ENCODE measurements at places on chromosomes 7 and 10.
A peak's percentile ranks its signal among the peaks of the same experiment; 100 is the strongest.

DNA sequence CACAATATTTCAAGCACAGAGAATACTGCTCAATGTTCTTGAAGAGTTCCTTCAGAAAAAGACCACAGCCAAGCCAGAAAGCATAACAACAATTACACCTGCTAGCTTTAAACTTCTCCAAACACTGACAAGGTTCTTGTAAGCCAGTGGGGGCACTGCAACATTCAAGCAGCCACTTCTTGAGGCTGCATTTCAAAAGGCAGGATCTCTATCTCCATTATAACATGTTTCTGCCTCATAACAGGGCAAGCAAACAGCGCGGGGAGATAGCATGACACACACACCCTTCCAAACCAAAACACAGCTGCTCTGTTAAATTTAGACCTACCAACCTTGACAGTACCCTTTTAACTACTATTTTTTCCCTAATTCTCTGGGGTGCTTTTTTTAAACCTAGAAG is 30.8 kb downstream of the CHCHD3 start:
- peak; percentile 36 for DNase-seq

DNA sequence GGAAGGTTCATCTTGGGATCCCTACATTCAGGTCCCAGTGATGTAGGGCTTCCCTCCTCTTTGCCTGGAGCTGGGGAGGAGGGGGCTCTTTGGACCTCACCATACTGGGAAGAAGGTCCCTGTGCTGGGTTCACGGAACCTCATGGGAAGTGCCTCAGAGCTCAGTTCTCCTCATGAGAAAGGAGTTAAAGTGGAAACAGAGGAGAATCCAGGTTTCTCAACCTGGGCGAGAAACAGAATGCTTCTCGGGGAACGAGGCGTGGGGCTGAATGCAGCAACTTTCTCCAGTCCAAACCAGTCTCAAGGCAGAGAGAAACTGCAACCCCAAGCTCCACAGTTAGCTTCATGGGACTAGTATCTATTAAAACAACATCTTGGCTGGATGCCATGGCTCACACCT is 382.7 kb upstream of the FOXK1 start:
- no peak for DNase-seq

GRCh38 chr7:41351091-41351490 is 351.8 kb downstream of the INHBA start:
- DNase-seq, result no peak

DNA sequence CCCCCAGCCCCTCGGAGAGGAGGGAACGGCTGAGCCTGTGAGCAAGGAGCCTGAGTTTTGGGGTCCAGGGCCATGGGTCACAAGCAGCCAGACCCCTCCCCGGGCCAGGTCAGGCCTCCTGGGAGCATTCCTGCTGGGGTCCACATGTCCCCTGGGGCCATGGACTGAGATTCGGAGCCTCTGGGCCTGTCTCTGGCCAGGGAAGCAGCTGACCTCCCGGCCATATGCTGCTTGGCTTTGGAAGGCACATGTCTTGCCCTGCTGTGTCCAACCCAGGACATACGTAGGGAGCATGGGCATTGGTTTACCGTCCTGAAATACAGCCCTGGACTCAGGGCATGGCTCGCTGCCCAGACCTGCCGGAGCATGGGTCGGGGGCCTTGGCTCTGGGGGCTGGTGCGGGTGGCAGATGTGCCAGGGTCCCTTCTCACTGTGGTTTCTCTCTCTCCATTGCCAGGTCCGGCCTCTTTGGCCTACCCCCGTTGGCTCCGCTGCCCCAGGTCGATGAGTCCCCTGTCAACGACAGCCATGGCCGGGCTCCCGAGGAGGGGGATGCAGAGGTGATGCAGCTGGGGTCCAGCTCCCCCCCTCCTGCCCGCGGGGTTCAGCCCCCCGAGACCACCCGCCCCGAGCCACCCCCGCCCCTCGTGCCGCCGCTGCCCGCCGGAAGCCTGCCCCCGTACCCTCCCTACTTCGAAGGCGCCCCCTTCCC is 7.3 kb downstream of the PWWP2B start:
- DNase-seq, result no peak

- no peak for DNase-seq
Measured at GRCh38 chr7:22433710-22434460, 66.1 kb downstream of the STEAP1B start.

- no peak for DNase-seq
Measured at GRCh38 chr10:62745581-62745980, 58.9 kb upstream of the ADO start.
